SJCRH30 (cell line): ENCODE measurements at places on chromosomes 7 and 10.

GRCh38 chr7:140966561-140967233 lies 42.0 kb upstream of the BRAF start:
- no peak for DNase-seq

DNA sequence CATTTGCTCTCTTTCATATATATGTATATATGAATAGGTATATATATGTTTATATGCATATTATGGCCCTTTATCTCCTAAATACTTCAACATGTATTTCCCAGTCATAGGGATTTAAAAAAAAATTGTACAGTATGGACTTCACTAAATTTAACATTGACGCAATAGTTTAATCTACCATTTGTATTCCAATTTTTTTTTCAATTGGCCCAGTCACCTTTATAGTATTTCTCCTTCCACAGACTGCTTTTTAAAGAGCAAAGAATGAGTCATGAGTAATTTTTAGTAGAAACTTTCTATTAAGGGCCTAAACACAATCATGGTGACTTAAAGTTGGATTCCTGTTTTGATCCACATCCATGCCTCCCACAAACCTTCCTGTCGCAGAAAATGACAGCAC lies 20.5 kb downstream of the CCSER2 start:
- no peak for DNase-seq

GRCh38 chr10:70846795-70847194 lies 31.0 kb downstream of the SGPL1 start:
- DNase-seq = no peak

DNA sequence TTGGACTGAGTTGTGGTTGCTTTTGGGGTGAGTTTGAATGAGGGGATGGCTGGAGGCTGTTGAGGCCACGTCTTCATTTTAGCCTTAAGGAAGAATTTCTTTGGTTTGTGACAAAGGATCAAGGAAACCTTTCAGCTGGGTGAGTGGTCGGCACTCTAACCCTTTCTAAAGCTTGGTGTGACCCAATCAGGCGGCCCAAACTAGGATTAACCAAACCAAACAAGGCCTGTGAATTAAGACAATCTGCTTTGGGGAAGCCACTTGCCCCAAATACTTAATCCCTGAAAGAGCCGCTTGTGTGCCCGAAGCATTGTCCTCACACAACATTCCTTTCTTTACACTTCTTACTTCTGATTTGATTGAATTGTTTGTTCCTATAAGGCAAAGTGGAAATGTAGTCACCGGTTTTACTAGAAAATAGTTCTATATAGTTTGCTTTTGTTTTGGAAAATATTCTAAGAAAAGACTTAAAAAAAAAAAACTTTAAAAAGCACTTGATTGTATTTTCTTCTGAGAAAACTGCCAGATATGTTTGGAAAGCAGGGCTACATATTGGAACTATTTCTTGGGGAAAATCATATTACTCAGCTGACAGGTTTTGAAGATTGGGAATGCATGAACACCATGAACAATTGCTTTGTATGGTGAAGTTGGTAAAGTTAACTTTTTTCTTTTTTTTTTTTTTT lies 272.4 kb upstream of the BMPER start:
- DNase-seq = no peak

DNA sequence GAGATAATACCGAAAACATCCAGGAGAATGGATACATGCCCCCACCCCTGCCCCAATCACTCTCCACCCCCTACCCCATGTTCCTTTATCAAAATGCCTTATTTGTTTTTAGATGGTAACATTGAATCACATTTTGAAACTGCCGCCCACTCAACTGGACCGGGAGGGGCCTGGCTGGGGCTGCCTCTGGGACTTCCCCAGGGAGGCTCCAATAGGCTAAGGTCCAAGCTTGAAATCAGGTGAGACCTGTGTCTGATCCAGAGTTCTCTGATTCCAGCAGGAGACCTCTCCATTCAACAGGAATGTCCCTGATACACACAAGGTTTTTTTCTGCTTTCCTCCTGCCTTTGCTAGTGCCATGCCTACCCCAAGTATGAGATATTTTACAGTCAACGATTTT lies 43.8 kb upstream of the ACSL5 start:
- DNase-seq = no peak

DNA sequence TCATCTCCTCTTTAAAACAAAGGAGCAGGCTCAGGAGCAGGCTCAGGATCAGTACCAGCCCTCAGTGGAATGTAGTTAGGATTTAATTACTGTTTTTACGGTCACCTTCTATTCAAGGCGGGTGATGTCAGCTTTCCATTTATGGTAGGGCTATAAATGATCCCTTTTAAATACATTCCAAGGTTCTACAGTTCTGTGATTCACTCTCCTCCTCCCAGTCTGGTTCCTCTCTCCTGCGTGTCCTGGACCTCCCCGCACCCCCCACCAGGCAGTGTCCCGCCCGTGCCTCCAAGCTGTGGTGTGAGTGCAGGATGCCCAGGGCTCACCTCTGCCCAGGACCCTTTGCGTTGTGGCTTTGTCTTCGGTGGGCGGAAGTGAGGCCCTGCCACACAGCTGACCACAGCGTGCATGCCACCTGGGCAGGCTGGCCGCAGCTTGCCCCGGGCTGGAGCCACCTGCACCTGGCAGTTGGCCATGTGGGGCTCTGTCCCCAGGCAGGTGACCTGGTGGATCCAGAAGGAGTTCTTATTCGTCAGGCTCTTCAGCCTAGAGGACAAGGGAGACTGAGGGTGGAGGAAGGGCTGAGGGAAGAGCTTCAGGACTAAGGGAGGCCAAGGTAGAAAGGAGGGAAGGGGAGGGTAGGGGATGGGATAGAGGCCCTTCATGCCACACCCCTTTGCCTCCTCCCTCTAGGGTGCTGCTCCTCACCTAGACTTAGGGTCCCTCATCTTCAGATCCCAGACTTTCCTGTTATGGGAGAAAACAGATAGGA lies 9.1 kb downstream of the LOXL4 start:
- no peak for DNase-seq

DNA sequence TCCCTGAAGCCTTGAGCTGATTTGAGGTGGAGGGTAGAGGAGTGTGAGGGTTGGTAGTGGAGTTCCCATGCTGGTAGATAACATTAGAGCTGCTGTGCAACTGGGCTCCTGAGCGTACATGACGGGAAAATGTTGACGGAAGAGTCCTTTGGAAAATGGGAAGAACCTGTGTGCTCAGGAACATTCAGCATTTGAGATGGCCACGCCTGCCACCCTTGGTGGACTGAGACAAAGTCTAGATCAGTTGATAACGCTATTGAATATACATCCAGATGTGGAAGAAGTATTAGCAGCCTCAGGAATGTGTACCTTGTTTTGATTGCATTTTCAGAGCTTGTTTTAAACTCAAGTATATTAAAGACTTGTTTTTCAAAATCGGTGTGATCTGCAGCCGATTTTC lies 16.1 kb downstream of the PCBD1 start:
- DNase-seq = no peak

- DNase-seq = no peak
Observed at GRCh38 chr10:4188406-4188805, 403.4 kb upstream of the KLF6 start.

- no peak for DNase-seq
Observed at GRCh38 chr10:19668116-19668515, 148.1 kb upstream of the PLXDC2 start.

DNA sequence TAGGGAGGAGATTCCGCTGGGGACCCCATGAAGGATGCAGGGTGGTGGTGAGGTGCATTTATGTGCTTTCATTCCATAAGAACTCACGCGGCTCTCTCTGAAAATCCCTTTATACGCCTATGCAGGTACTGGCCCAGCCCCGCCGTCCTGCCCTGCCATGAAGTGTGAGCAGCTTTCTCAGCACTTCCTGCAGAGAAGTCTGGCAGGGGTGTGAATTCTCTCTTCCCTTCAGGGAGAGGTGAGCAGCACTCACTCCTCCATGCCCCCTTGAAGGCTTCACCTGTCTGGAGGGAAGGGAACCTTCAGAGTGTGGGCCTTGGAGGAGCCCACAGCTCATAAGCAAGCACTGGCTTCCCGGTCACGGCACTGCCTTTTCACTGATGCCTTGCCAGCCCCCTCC lies 34.0 kb downstream of the PPP2R2D start:
- DNase-seq = no peak

DNA sequence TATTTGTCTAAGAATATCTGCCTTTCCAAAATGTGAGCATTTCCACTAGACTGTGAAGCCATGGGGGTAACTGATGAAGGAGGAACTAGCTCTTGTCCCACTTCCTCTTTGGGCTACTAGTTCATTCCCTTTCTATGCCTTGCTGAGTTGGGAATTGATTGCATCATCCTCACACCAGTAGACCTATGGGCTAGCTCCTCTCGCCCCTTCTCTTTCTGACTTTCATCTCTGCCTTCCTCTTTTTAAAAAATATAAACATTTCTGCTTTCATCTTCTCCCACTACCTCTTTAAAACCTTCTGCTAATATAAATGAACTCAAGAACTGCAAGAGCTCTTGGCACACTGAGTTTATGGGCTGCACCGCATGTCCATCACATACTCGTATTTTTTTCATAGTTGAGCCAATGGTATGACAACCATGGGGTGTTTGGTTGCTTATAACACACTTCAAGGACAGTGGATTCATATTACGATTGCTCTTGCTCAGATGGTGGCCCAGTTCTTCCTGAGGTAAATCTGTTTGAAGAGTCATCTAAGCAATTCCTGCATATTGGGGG lies 182.0 kb downstream of the REEP3 start:
- no peak for DNase-seq
